ENCODE measurements at places on chromosomes 6 and 20.

- no peak for DNase-seq
These were observed 11.6 kb downstream of the BACH2 start for GRCh38 chr6:90285042-90285481.

DNA sequence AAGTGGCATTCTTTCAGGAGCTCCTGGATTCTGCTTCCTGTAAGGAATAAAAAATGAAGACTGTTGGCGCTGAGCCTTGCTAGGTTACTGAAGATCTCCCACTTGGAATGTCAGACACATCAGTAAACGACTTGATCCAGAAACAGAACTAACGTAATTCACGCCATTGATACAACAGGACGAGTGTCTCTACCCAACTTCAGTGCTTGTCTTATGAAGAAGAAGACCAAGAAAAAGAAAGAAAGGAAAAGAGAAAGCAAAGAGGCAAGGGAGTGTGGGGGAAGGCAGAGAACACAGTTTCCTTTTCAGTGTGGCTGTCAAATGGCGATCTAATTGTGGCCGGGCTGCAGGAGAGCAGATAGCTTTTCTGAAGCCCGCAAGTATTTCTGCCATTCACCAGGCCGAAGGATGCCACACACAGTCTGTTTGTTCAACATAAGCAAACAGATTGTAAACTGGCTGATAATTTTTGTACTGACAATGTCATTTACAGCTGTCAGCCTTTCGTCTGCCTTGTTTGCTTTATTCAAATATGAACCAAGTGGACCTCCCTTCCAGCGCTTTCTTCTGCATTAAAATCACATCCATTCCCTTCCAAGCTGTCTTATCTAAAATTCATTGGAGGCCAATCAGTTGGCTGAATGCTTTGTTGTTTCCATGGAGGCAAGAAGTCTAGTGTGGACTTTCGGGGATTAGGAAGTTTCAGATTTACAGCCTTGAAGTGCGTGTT is 180.6 kb downstream of the FOXA2 start:
- DNase-seq = no peak

- no peak for DNase-seq
These were observed 7.8 kb downstream of the ADTRP start for GRCh38 chr6:11770546-11771466.

- no peak for DNase-seq
These were observed 152.7 kb downstream of the LY86 start for GRCh38 chr6:6741264-6741663.
